Suppressor macrophage treated with lipopolysaccharide for 1 hour (primary cell): ENCODE measurements at places on chromosomes 4 and X.

GRCh38 chrX:13123857-13124345, 79.5 kb upstream of the FAM9C start:
- no peak for DNase-seq

DNA sequence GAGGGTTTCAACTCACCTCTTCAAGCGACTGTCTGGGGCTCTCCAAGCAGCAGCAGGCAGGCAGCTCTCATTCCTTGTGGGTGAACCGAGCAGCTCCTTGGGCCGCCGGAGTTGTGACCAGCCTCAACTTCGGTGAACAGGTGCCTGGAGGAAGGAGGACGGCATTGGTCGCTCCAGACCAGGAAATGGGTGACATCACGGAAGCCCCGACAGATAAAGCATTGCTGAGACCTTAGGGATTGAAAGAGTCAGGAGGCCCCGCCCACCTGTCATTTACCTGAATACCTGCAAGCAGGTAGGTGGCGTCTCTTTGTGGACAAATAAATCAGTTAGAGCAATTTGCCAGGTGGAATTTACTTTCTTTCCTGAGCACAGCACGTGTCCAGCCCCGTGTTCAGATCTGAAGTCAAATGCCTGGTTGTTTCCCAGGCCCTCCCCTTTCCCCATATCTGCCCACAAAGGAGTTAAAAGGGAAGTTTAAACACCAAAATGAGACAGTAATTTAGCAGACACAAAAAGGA, at the start of gene LNX1:
Gene LNX1, minus strand, starts transcription at position 115 of the 521 bp plus-strand sequence. CDS start 17,484 bp downstream, outside the sequence.
- peak; percentile 71 for DNase-seq

GRCh38 chr4:140052050-140052449, 101.9 kb downstream of the MAML3 start:
- DNase-seq, result peak; percentile 62

DNA sequence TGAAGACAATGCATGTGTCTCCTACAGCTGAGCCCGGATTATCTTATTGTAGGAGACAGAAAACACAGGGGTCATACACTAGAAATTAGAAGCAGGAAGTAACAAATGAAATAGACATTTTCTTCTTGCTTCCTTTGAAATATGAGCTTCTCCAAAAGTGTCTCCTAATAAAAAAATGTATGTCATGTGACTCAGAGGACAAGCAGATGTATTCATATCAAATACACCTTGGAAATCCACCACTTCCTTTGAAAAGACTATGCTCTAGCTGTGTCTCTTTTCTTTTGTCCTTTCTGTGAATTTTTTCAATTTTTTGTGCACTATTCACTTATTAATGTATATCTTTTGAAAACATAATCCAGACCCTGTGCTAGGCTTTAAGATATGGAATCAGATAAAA, 1906.2 kb downstream of the C4orf33 start:
- DNase-seq, result no peak

DNA sequence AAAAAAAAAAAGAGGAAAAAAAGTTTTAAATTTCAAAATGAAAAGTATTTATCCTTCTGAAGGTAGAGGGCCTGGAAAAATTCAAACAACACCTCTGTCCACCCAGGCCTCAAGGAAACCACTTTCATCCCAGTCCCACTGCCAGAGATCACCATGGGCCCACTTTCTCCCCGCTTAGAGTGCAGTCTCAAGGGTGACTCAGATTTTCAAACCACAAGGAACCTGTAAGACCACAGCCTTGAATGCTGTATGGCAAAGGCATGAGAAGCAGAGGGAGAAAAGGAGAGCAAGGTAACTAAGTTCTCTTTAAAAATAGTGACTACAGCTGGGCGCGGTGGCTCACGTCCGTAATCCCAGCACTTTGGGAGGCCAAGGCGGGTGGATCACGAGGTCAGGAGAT, 87.9 kb upstream of the PACRGL start:
- DNase-seq, result no peak

GRCh38 chrX:105221374-105221773, 880 bp upstream of the TEX13A start:
- DNase-seq, result no peak

DNA sequence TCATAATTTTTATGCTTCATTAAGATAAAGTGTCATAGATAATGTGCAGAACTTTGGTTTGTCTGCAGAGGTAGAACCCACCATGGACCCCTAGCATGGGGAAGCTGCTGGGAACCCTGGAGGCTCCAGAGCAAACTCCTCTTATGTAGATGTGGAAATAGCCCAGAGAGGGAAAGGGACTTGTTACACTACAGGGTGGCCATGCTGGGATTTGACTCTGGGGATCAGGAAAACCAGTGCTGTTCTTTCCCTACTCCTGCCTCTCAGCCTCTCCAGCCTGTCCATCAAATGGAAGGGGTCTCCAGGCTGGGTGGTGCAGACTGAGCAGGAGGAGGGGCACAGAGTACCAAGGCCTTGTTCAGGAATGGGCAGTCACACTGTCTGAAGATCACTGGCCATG, 54.2 kb downstream of the MSX1 start:
- DNase-seq, result no peak

GRCh38 chr4:139754938-139755337, 89.3 kb downstream of the MGST2 start:
- DNase-seq, result no peak

- DNase-seq, result no peak
Measured at GRCh38 chr4:73525611-73526010, 44.1 kb downstream of the AFM start.

DNA sequence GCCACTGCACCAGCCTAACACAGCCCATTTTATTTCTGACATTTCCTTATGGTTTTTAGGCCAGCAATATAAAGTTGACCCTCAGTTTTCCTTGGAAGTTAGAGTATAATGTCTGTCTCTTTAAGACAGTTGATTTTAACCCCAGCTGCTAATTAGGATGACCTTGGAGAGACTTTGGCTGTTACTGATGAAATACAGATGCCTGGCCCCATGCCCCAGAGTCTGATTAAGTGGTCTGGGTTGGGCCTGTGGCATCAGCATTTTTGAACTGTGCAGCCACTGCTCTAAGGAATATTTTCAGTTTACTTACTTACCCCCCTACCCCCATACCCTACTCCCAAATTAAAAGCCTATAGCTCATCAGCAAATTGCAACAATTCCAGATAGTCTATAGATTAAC, 85.8 kb downstream of the DCLK2 start:
- DNase-seq, result no peak

DNA sequence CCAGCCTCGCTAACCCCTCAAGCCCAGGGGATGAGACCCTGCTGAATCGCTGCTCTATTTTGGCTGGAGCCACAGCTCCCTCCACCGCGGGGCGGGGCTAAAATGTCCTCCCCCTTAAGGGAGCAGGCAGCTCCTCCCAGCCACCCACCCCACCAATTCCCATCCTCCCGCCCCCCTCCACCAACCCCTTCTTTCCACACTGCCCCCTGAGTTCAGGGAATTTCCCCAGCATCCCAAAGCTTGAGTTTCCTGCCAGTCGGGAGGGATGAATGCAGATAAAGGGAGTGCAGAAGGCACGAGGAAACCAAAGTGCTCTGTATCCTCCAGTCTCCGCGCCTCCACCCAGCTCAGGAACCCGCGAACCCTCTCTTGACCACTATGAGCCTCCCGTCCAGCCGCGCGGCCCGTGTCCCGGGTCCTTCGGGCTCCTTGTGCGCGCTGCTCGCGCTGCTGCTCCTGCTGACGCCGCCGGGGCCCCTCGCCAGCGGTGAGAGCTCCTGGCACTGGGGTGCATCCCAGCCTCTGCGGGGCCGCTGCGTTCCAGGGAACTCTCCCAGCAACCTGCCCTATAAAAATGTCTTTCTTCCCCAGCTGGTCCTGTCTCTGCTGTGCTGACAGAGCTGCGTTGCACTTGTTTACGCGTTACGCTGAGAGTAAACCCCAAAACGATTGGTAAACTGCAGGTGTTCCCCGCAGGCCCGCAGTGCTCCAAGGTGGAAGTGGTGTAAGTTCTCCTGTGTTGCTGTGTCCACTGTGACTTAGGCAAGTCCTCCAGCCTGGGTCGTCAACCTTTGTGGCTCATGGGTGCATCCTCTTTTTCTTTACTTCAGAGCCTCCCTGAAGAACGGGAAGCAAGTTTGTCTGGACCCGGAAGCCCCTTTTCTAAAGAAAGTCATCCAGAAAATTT, at the start of gene CXCL6:
Gene CXCL6, plus strand, starts transcription at position 306 of the 907 bp plus-strand sequence. Its CDS starts 73 bp downstream, at position 379.
- peak; percentile 41 for DNase-seq

DNA sequence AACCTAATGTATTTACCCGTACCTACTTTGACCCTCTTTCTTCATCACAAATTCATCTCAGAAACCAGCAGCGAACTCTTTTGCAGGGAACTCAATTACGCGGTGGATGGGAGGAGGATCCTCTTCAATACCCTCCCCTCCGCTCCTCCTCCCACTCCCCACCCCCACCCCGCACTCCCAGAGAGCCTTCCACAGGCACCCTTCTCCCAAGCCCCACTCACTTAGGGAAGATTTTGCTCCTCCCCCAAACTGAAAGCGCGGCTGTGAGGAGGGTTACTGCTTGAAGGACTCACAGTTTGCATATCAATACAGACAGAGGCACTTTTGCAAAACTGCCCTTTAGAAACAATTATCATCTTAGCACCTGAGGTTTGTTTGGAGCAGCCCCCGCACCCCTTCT, 960 bp upstream of the IL1RAPL1 start:
- DNase-seq, result no peak

GRCh38 chr4:40482985-40483647, 146.5 kb downstream of the RBM47 start:
- no peak for DNase-seq

DNA sequence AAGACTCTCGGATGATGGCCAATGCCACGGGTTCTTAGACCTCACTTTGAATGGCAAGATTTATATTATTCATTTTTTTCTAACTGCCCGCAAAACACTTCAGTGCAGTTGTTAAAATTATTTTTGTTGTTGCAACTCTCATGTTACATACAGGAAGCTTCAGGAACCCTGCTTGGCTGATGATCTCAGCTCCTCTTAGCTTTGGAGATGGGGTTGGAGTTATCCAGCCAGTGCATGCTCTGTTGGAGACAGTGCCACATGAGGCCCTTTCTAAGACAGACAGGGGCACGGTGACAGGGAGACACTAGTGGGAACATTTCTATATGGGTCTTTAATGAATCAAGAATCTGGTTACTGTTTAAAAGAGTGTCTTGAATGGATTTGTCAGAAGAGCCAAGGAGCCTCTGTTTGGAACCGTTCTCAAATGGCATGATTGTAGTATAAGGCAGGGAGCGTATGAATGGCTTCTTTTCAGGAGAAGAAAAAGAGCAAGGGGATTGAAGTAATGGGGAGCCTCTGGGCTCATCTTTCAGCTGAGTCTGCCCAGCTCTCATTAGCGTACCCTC, 61.9 kb upstream of the ENPP6 start:
- no peak for DNase-seq

DNA sequence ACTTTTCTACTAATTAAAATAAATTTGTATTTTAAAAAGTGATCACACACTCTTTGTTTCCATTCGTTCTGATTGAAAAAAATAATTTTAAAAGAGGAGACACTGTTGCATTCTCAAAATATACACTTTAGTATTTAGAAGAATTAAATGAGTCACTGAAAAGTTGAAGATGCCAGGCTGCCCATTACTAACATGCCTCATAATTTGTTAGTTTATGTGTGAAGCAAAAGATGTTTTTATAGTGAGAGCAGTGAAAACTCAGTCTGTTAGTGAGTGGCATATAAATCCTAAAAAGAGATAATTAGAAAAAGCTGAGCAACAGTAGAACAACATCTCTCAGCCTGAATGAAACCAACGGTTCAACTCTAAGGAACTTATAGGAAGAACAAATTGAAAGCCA, 143.4 kb downstream of the CDS1 start:
- no peak for DNase-seq

DNA sequence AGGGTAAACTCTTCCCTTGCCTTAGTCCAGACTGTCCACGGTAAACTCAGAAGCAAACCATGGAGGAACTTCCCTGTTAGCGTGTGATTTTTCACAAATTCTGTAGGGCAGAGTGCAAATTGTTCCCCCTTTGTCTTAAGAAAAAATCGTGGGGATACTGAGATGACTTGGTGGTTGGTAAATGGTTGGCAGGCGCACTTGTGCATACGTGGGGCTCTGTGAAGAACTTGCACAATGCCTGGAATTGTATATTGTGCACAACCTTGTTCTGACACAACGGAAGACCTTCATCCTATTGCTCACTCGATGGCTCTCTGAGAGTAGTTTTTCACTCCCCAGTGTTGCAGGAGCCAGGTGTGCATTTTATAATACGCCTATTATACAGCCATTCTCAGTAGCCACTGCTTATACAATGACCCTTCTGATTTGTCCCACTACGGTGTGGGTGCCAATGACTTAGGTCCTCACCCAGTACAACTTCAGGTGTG, 150.0 kb downstream of the SPRY1 start:
- no peak for DNase-seq

DNA sequence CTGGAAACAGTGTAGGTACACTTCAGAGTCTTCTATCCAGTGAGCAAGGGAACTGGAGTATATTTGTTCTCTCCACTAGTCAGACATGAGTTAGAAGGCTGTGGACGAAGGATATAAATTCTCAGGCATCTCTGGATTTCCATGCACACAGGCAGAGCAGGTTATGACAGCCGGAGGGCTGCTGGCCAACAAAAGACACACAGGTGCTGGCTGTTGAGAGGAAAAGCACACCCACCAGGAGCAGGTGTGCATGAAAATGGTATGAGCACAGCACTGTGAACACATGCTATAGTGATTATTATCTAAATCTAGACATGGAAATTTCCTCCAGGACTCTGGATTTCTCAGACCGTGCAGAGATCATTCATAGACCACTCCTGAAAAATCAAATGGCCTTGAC, 444.7 kb upstream of the RPS6KA3 start:
- no peak for DNase-seq

DNA sequence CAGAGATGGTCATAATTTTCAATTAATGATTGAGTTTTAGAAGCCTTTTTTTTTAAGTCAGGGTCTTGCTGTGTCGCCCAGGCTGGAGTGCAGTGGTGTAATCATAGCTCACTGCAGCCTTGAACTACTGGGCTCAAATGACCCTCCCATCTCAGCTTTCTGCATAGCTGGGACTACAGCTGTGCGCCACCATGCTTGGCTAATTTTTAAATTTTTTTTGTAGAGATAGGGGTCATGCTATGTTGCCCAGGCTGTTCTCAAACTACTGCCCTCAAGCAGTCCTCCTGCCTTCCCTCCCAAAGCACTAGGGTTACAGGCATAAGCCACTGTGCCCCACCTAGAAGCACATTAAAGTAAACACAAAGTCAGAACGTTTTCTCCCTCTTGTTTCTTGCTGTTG, 51.7 kb downstream of the HTT-AS start:
- no peak for DNase-seq

GRCh38 chrX:72203421-72203820, 21.9 kb downstream of the PIN4 start:
- no peak for DNase-seq
